ENCODE measurements at places on chromosomes 2 and 18. TPM values are rescaled to one million over a fixed set of nuclear protein-coding genes. Genes with fewer than 3 reads are reported as not detected.

- peaks cover 15% of the 10 kb centered on the region for H3K4me1 ChIP-seq
- no peak for DNase-seq
- no peaks in the 10 kb centered on the region for H3K36me3 ChIP-seq
- no peak overlapping the region for H3K4me3 ChIP-seq
These were observed 183.1 kb downstream of the PTPRM start for GRCh38 chr18:7750095-7750663.

GRCh38 chr2:218754201-218754600, 27.7 kb upstream of the CYP27A1 start:
- no peaks in the 10 kb centered on the region for H3K27me3 ChIP-seq
- peak; percentile 52 for DNase-seq
- H3K4me1 ChIP-seq = no peaks in the 10 kb centered on the region
- H3K36me3 ChIP-seq = peaks cover 25% of the 10 kb centered on the region
- no peak overlapping the region for H3K27ac ChIP-seq

DNA sequence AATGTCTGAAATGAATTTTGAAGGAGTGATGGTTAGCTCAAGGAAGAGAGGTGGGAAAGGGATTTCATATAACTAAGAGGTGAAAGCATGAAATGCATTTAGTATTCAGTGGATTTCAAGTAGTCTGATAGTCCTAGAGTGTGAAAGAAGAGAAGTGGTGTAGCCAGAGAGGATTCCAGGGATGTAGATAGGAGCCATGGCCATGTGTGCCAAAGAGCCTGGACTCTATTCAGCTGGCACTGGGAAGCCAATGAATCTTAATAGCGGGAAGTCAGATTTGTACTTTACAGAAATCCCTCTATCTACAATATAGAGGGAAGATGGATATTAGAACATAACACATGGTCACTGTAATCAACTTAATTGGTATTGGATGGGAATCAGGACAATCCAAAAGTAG, 8.3 kb upstream of the BOLL start:
- DNase-seq = no peak
- H3K27me3 ChIP-seq = peaks cover 66% of the 10 kb centered on the region
- H3K27ac ChIP-seq = no peak overlapping the region
- H3K4me3 ChIP-seq = no peak overlapping the region

DNA sequence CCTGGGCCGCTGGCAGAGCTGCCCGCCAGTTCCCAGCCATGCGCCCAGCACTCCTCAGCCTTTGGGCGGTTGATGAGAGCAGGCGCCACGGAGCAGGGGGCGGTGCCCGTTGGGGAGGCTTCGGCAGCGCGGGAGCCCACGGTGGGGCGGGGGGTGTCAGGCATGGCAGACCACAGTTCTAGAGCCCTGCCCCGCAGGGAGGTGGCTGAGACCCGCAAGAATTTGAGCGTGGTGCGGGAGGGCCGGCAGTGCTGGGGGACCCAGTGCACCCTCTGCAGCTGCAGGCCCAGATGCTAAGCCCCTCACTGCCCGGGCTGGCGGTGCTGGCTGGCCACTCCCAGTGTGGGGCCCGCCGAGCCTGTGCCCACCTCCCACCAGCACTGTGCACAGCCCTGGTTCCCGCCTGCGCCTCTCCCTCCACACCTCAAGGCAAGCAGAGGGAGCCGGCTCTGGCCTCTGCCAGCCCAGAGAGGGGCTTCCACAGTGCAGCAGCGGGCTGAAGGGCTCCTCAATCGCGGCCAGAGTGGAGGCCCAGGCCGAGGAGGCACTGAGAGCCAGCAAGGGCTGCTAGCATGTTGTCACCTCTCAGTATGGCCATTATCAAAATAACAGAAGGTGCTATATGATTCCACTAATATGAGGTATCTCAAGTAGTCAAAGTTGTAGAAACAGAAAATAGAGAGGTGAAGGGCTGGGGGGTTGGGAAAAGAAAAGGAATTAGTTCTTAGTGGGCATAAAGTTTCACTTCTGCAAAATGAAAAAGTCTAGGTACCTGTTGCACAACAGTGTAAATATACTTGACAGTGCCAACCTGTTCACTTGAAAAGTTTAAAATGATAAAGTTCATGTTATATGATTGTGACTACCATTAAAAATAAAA, 72.3 kb downstream of the SH3YL1 start:
- no peaks in the 10 kb centered on the region for H3K27me3 ChIP-seq
- no peak overlapping the region for H3K4me3 ChIP-seq
- H3K4me1 ChIP-seq = no peaks in the 10 kb centered on the region
- DNase-seq = no peak
- H3K27ac ChIP-seq = no peak overlapping the region

DNA sequence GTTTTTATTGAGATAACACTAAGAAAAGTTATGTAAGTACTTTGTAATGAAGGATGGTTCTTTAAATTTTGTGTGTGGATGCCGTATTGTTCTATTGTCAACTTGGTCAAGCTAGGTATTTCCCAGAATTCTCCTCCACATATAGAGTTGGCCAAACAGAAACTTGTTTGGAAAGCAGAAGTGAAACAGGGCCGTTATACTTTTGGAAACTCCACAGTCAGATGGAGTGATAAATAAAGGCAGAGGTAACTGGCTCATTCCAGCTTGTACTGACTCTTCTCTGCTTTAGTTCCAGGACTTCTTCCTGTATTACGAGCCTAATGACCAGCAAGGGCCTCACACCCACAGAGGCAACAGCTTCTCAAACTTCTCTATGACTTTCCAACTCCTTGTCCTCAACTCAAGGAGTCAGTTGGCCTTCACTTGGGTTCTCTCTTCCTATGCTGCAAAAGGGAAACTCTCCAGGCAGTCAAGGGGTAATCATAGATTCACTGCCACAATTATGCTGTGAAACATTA, 16.4 kb upstream of the STARD7 start:
- no peaks in the 10 kb centered on the region for H3K27me3 ChIP-seq
- H3K27ac ChIP-seq = no peak overlapping the region
- no peaks in the 10 kb centered on the region for H3K4me1 ChIP-seq
- DNase-seq = no peak
- H3K4me3 ChIP-seq = no peak overlapping the region

DNA sequence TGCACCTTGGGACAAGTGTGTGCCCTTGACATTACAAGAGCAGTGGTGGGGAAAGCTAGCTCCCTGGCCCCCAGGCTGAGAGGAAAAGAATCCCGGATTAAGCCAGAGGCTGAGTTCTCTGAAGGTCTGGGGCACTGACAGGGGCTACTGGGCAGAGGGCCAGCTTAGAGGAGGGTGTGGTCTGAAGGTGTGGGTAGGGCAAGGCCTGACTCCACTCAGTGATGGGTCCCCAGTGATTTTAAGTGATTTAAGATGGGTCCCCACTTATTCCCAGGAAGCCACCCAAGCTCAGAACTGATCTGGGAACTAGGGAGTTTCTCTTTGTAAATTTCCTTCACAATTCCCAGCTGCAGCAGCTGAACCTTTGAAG, 8.8 kb downstream of the TMEM37 start:
- no peak for DNase-seq
- H3K27ac ChIP-seq = no peak overlapping the region
- no peak overlapping the region for H3K4me3 ChIP-seq
- H3K4me1 ChIP-seq = peaks cover 3% of the 10 kb centered on the region
- no peaks in the 10 kb centered on the region for H3K27me3 ChIP-seq

GRCh38 chr2:100803334-100803733, 16.6 kb upstream of the NPAS2 start:
- H3K4me1 ChIP-seq = peaks cover 16% of the 10 kb centered on the region
- no peaks in the 10 kb centered on the region for H3K36me3 ChIP-seq
- no peak overlapping the region for H3K4me3 ChIP-seq
- no peak for DNase-seq

GRCh38 chr2:217975626-217976025, 27.2 kb downstream of the TNS1 start:
- no peak overlapping the region for H3K27ac ChIP-seq
- DNase-seq = no peak
- no peak overlapping the region for H3K4me3 ChIP-seq
- no peaks in the 10 kb centered on the region for H3K36me3 ChIP-seq

GRCh38 chr18:51751901-51752300, 554.4 kb upstream of the MEX3C start:
- H3K4me3 ChIP-seq = no peak overlapping the region
- no peak overlapping the region for H3K27ac ChIP-seq
- H3K4me1 ChIP-seq = no peaks in the 10 kb centered on the region
- peaks cover 31% of the 10 kb centered on the region for H3K27me3 ChIP-seq
- DNase-seq = no peak
- H3K36me3 ChIP-seq = no peaks in the 10 kb centered on the region

DNA sequence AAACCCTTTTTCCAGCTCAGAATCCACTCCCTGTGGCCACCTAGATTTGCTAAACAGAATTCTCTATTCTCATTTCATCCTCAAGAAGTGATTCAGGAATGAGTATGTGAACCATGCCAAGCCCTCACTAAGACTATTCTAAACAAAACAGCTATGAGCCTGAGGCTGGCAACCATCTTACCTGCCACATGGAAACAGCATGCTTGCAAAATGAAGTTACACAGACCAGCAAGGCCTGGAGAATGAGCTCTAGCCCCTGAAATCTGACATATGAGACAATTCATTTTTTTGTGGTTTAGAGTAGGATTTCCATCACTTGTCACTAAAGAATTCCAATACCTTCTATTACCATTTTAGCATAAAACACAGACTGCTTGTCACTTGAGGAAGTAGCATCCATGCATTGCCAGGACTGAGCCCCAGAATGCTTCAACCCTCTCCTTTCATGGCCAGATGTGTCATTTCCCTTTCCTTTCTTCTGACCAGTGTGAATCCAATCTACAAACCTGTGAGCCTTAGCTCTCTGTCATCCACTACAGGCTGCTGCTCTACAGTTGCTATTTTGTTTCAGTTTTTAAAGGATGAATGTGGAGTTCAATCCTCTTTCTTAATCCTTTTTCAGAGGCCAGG, 744.3 kb upstream of the ACVR2A start:
- peaks cover 17% of the 10 kb centered on the region for H3K4me1 ChIP-seq
- H3K36me3 ChIP-seq = no peaks in the 10 kb centered on the region
- DNase-seq = no peak
- no peak overlapping the region for H3K27ac ChIP-seq
- H3K4me3 ChIP-seq = no peak overlapping the region

DNA sequence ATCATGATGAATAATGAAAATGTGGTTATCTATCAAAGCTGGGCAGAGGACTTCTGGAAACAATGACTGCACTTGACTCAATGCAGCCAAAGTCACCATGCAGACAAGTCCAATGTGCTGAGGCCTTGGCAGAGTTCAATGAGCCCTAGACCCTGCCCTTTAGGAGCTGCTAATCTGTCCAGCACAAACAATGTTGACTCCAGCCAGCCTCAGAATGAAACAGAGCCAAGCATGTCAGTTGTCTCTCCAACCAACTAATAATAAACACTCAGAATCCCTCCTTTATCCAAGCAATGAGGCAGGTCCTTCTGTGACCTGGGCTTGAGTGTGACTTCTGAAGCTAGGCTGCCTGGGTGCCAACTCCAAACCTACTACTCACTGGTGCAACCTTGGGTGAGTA, 270.6 kb downstream of the BCL11A start:
- H3K27ac ChIP-seq = no peak overlapping the region
- no peaks in the 10 kb centered on the region for H3K36me3 ChIP-seq
- no peaks in the 10 kb centered on the region for H3K4me1 ChIP-seq
- DNase-seq = no peak
- peaks cover 12% of the 10 kb centered on the region for H3K27me3 ChIP-seq
- H3K4me3 ChIP-seq = no peak overlapping the region

DNA sequence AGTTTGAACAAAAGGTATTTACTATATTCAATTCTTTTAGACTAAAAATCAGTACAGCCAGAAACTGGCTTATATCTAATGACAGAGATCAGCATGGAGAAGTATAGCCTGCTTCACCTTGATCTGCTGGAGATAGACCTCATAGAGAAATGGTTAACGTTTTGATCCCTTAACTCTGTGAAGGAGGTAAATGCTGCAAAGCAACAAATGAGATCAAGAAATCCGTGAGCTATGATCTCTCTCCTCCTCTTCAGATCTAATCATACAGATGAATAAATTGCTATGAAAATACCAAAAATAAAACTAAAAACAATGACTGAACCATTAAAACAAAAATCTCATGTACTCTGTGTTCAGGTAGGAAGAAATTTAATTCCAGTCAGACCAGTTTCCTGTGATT, 42.8 kb downstream of the KLHL14 start:
- peak overlapping the region; percentile 54 for H3K4me3 ChIP-seq
- H3K4me1 ChIP-seq = peaks cover 2% of the 10 kb centered on the region
- H3K27ac ChIP-seq = peak overlapping the region; percentile 45

DNA sequence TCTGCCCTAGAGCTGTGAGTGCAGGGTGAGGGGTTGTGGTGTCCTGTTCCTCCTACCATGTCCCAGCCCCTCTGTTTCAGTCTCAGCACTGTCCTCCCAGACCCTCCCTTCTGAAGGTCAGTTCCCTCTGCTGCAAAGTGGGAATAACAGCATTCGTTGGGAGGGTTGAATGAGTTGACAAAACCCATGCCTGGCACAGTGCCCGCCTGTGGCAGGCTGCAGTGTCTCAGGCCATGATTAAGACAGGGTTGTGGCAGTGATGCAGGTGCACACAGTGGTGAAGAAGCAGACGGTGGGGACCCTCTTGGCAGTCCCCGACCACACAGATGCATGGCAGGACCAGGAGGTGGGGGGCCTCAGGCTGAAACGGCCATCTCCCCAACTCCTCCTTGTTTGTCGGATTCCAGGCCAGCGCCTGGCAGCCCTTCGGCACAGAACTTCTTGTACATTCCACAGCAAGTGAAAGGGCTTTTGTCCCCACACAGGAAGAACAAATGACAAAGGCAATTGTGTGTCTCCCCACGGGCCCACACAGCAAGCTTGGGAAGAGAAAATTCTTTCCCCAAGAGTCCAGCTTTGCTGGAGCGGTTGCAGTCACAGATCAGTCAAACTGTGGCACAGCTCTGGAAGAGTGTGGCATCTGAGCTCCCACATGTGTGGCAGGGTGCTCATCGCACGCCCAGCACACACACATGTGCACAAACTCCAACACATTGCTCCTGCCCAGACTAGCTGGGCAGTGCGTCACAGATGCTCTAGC, 92.0 kb upstream of the MSH2 start:
- DNase-seq = peak; percentile 60
- H3K36me3 ChIP-seq = peaks cover 10% of the 10 kb centered on the region
- H3K27ac ChIP-seq = peak overlapping the region; percentile 79
- H3K4me3 ChIP-seq = peak overlapping the region; percentile 48
- no peaks in the 10 kb centered on the region for H3K27me3 ChIP-seq

- peak overlapping the region; percentile 97 for H3K4me3 ChIP-seq
- no peak for DNase-seq
- H3K36me3 ChIP-seq = peaks cover 80% of the 10 kb centered on the region
- H3K4me1 ChIP-seq = peaks cover 53% of the 10 kb centered on the region
- H3K27ac ChIP-seq = peak overlapping the region; percentile 100
These were observed 1.1 kb downstream of the SEPTIN2 start for GRCh38 chr2:241316825-241317224.

- H3K4me3 ChIP-seq = no peak overlapping the region
- peaks cover 36% of the 10 kb centered on the region for H3K4me1 ChIP-seq
- peak overlapping the region; percentile 67 for H3K27ac ChIP-seq
- no peaks in the 10 kb centered on the region for H3K27me3 ChIP-seq
- no peak for DNase-seq
These were observed 310.5 kb downstream of the PTPRM start for GRCh38 chr18:7877609-7878008.

Gene GRHL1
- total RNA-seq = 11.7 TPM

Gene DUSP28
- total RNA-seq = 5.1 TPM
